ENCODE measurements at places on chromosomes 16 and 17.

DNA sequence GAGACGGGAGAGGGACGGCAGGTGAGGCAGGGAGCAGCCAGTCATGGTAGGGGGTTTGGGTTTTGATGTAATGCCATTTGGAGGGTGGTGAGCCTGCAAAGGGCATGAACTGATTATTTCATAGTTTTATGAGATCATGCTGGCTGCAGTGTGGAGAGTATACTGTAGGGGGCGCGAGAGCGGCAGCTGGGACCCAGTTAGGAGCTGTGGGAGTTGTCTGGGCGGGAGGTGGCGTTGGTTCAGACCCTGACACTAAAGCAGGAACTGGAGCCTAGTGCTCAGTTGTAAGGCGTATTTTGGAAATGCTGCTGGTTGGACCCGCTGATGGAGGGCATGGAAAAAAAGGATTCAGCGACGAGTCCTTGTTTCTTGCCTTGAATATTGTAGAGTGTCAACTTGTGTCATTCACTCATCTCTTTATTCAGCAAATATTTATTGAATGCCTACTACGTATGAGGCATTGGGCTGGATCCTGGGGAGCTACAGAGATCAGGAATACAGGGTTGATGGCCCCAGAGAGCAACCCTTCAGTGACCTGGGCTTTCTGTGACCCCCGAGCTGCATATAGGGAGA is 23.7 kb upstream of the KDM8 start:
- peak; percentile 89 for DNase-seq

DNA sequence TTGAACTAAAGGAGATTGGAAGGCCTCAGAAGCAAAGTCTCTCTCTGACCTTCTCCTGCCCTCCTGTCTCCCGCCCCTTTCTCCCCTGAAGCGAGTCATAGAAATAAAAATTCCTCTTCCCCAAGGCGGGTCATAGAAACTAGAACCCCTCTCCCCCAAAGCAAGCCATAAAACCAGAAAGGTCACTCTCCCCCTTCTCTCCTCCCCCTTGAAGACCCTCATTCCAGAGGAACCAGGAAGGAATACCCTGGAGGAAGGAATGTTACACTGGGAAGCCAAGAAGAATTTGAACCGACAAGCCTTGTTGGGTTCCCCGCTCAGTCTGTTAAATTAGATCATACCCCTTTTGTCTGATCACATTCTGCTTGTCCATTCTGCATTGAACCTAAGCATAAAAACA is 2.7 kb upstream of the GJC1 start:
- no peak for DNase-seq

GRCh38 chr17:78939615-78940014 is 14.4 kb upstream of the TIMP2 start:
- no peak for DNase-seq

GRCh38 chr17:45893725-45894021 is 681 bp upstream of the MAPT start:
- no peak for DNase-seq

- no peak for DNase-seq
Observed at GRCh38 chr16:82630688-82631087, 3.9 kb downstream of the CDH13 start.

DNA sequence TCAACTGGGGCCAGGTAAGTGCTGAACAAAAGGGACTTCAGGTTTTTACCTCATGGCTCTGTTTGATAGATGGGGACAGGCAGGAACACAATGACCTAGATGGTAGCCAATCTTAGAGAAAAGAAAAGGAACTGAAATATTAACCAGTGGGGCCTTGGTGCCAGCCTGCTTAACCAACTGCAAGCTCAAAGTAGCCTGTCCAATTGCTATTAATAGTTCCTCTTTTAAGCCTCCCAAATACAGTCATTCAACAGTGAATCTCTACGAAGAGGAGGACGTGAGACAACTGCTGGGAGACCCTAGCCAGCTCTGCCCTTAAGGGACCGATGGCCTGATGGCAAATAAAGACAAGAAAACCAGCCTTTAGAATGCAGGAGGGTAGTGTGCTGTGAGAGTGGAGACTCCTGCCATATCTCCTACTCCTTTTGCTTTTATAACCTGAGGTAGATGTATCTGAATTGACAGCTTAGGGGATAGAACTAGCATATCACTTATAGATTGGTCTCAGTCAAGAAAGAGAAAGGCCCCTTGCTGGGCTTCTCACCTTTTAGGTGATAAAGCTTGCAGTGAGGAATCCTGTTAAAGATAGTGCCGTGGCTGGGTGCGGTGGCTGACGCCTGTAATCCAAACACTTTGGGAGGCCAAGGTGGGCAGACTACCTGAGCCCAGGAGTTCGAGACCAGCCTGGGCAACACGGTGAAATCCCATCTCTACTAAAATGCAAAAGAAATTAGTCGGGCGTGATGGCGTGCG is 28.3 kb downstream of the ARSG start:
- DNase-seq, result no peak

- no peak for DNase-seq
Observed at GRCh38 chr17:69223809-69224208, 4.8 kb downstream of the ABCA10 start.

DNA sequence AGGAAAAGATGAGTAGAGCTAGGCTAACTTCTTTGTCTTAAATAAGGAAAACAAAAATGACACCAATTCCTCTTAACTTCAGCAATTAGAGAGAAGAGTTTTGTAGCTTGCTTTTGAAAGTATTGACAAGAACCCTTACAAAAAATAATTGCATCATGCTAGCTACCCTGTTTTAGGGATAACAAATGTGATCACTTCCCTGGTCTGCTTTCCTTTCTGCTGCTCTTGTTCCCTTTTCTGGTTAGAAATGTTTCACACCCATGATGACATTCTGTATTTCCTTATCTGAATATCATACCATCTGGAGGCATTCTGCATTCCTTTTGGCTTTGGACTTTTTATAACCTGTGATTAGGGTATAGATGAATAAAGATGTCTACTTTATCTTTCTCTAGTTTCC is 9.9 kb upstream of the SMIM36 start:
- no peak for DNase-seq

- DNase-seq, result no peak
Observed at GRCh38 chr17:7219229-7219811, 316 bp downstream of the DLG4 start.

All from T-helper 2 cell (primary cell).